Renal pelvis (tissue), 12 donors: ENCODE measurements at places on chromosomes 12 and 14.
A peak's percentile ranks its signal among the peaks of the same experiment; 100 is the strongest.

GRCh38 chr14:95432144-95433093, 84.0 kb downstream of the SYNE3 start:
- peak; percentile 42 for DNase-seq

DNA sequence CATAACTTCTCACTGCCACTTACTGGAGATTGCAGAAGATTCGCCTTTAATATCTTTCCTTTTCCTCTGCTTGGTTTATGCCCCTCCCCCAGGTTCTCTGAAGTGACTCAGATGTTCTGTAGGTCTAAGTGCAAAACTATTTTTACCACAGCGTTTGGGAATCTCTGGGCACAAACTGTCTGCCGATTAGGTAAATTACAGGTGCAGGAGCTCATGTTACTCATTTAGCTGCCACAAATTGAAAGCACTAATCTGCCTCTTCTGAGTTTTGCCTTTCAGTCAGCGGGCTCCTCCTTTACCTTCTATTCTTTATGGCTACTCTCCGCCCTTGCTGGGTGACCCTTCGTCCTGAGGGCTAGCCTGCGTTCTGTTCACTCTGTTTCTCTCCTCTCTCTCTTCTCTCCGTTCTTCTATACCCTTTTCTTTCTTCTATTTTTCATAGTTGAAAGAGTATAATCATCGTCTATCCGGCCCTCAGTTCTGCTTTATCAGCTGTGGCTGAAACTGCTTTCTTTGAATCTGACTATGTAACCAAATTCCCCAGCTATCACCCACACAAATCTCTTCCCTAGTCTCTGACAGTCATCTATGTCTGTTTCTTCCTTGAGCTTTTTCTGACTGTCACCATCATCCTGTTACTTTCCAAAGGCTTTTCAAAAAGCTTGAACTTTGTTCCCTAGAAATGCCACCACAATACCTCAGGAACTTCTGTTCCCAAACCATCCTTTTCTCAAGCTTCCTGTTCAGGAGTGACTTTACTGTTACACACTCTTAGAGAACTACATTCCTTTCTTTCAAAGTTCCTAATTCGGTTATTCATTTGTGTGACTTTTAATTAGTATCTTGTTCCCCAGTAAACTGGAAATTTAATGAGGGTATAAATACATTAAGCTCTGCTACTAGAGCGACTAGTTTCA, 4.3 kb upstream of the MYF6 start:
- DNase-seq, result no peak

- no peak for DNase-seq
Measured at GRCh38 chr12:89062996-89063395, 289.3 kb downstream of the DUSP6 start.

GRCh38 chr12:113835896-113836295, 130.2 kb downstream of the RBM19 start:
- DNase-seq, result no peak

GRCh38 chr14:41606282-41606531, 469 bp upstream of the LRFN5 start:
- DNase-seq, result peak; percentile 42

- DNase-seq, result no peak
Measured at GRCh38 chr12:111347891-111348644, 20.8 kb downstream of the PHETA1 start.

GRCh38 chr12:221736-222135, 7.8 kb upstream of the SLC6A12 start:
- no peak for DNase-seq
